DND-41 (cell line): ENCODE measurements at places on chromosomes 7 and 10.
A peak's percentile ranks its signal among the peaks of the same experiment; 100 is the strongest.

- no peaks in the 10 kb centered on the region for H3K4me1 ChIP-seq
- no peaks in the 10 kb centered on the region for H3K27me3 ChIP-seq
- no peak for DNase-seq
- no peak overlapping the region for H3K27ac ChIP-seq
- no peak overlapping the region for H3K4me3 ChIP-seq
- peaks cover 24% of the 10 kb centered on the region for H3K36me3 ChIP-seq
Measured at GRCh38 chr10:102550636-102551210, 47.0 kb downstream of the SUFU start.

DNA sequence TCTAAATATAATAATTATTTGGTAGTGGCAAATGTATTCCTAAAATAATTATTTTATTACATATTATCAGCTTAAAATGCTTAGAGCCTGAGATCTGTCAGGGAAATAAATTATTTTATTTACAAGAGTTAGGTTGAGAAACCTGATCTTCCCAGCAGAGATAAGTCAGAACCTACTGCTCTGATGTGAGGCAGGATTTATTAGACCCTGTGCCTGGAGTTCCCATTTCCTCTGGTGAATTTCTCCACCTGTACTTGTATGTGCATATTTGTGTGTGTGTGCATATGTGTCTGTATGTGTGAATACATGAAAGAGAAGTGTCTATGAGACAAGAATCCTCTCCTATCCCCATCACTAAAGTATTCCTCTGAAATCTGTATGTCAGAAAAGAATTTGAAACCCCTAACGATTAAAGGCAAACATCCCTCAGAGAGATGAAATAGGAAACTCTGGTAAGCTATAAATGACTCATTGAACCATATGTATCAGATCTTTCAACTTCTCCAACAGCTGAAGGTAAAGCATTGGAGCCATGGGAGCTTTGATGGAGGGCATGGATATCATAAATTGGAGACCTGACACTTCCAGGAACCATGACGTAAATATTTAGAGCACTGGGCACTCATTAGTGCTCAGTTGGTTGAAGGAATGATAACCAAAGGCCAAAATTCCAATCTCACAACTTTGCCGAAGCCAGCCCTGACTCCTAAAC, 190.9 kb downstream of the XPNPEP1 start:
- H3K36me3 ChIP-seq = no peaks in the 10 kb centered on the region
- no peak for DNase-seq
- no peaks in the 10 kb centered on the region for H3K4me1 ChIP-seq
- H3K27ac ChIP-seq = no peak overlapping the region
- H3K27me3 ChIP-seq = no peaks in the 10 kb centered on the region

DNA sequence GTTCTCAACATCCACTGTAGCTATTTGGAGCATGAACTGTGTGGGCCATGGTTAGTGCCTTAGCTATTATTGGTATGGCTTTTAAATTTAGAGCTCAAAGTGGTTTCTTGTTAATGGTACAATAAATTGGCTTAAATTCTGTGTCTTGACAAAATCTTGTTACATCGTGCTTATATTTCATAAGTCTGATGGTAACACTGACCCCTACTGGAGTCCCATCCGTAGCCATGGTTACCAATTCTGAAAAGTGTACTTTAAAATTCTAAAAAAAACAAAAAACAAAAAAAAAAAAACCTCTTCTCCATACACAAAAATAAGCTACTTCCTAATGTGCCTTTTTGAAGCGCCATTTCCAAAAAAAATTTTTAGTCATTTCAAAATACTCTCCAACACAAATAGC, 6.4 kb upstream of the RPP30 start:
- no peak for DNase-seq
- no peak overlapping the region for H3K27ac ChIP-seq
- no peaks in the 10 kb centered on the region for H3K4me1 ChIP-seq
- H3K36me3 ChIP-seq = no peaks in the 10 kb centered on the region
- H3K4me3 ChIP-seq = no peak overlapping the region

GRCh38 chr10:74705358-74705980, 120.9 kb upstream of the KAT6B start:
- H3K4me3 ChIP-seq = no peak overlapping the region
- H3K36me3 ChIP-seq = peaks cover 12% of the 10 kb centered on the region; the same call in 1 of the 2 replicates
- H3K4me1 ChIP-seq = no peaks in the 10 kb centered on the region

GRCh38 chr7:155161690-155162089, 91.6 kb downstream of the HTR5A start:
- no peak overlapping the region for H3K4me3 ChIP-seq
- DNase-seq = no peak
- no peaks in the 10 kb centered on the region for H3K4me1 ChIP-seq
- no peak overlapping the region for H3K27ac ChIP-seq
- no peaks in the 10 kb centered on the region for H3K36me3 ChIP-seq
- H3K27me3 ChIP-seq = no peaks in the 10 kb centered on the region

GRCh38 chr10:14022052-14022451, 308.7 kb downstream of the FRMD4A start:
- no peak overlapping the region for H3K27ac ChIP-seq
- DNase-seq = no peak
- H3K36me3 ChIP-seq = no peaks in the 10 kb centered on the region
- no peaks in the 10 kb centered on the region for H3K4me1 ChIP-seq

GRCh38 chr10:10392511-10392910, 625.2 kb upstream of the CELF2 start:
- no peaks in the 10 kb centered on the region for H3K36me3 ChIP-seq
- H3K27me3 ChIP-seq = peaks cover 12% of the 10 kb centered on the region
- H3K4me3 ChIP-seq = no peak overlapping the region
- H3K27ac ChIP-seq = no peak overlapping the region

DNA sequence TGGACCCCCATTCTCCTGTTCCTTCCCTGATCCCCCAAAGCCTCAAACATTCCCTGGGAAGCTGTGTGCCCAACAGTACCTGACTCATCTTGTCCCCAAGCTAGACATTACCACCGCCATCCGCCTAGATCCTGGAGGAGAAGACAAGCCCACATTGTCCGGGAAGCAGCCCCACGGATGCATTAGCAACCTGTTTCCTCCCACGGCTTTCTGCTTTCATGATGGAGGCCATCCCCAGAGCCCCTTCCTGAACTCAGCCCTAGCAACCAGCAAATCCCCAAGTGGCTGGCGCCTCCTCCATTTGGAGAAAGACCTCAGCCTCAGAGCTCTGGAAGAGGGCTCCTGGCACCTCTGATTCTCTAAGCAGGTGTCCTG, 2.3 kb upstream of the SLC29A3 start:
- H3K4me3 ChIP-seq = no peak overlapping the region
- H3K27me3 ChIP-seq = no peaks in the 10 kb centered on the region
- peak overlapping the region; percentile 64 for H3K27ac ChIP-seq
- DNase-seq = no peak
- peaks cover 57% of the 10 kb centered on the region for H3K4me1 ChIP-seq

GRCh38 chr10:118672766-118673715, 77.6 kb upstream of the PRLHR start:
- no peaks in the 10 kb centered on the region for H3K4me1 ChIP-seq
- H3K27me3 ChIP-seq = no peaks in the 10 kb centered on the region
- H3K36me3 ChIP-seq = peaks cover 8% of the 10 kb centered on the region; the same call in 1 of the 2 replicates
- DNase-seq = no peak
- H3K27ac ChIP-seq = no peak overlapping the region

DNA sequence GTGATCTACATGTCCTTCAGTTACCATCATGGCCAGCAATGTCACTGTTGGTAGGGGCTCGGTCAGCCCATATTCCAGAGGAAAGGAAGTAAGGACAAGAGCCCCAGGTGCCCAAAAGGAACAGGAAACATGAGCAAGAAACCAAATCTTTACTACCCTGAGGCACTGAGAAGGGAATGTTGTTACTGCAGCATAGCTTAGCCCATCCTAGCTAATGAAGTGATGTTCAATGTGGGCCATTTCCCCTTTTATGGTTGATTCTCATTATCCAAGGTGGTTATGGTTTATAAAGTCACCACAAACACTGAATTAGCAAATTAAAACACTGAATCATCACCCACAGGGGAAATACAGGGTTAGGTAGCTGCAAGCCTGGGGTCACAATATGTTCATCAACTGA, 88.4 kb upstream of the C10orf90 start:
- no peaks in the 10 kb centered on the region for H3K27me3 ChIP-seq
- no peak overlapping the region for H3K4me3 ChIP-seq
- no peak for DNase-seq
- no peak overlapping the region for H3K27ac ChIP-seq
- no peaks in the 10 kb centered on the region for H3K4me1 ChIP-seq

- H3K27me3 ChIP-seq = no peaks in the 10 kb centered on the region
- peaks cover 6% of the 10 kb centered on the region; the same call in 1 of the 2 replicates for H3K4me1 ChIP-seq
- no peak overlapping the region for H3K4me3 ChIP-seq
- H3K27ac ChIP-seq = no peak overlapping the region
- H3K36me3 ChIP-seq = no peaks in the 10 kb centered on the region
Measured at GRCh38 chr10:4765428-4765827, 60.6 kb upstream of the AKR1E2 start.

DNA sequence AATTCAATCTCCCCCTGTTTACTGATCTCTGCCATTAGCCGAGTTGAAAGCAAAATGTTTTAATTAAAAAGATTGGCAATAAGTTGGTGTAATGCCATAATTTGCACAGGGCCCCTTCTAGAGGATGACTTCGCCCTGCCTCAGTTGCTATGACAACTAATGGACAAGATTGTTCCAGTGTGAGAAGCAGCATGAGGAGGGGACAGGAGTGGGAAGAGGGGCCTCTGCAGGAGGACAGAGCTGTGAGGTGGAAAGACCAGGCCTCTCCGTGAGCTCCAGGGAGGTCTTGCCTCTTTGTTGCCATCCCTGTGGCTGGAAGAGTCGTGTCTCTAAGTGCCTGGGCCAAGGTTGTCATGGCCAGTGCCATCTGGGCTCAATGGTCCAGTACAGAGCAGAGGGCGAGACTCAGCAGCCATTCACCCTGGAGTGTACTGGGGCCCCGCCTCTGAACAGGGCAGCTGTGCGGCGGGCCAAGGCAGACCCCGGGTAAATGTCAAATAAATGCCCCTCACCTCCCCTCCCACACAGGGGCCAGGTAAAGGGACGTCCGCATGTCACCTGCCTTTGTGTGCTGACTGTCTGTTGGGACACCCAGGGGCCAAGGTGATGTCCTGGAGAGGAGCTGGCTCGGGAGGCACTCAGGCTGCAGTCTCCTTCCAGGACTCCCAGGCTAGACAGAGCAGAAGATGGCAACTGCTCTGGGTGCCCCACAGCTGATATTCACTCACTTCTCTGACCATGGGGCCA, 97.0 kb upstream of the RET start:
- no peak for DNase-seq
- H3K27me3 ChIP-seq = no peaks in the 10 kb centered on the region

DNA sequence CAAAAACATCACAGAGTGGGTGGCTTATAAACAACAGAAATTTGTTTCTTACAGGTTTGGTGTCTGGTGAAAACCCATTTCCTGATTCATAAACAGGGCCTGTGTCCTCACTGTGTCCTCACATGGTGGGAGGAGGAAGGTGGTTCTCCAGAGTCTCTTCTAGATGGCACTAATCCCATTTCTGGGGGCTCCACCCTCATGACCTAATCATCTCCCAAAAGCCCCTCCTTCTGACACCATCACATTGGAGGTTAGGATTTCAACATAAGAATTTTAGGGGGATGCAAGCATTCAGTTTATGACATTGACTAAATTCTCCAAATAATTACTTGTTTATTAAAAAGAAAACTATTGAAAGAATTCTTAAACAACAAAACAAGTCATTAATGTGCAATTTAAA, 116.0 kb downstream of the CHN2 start:
- no peaks in the 10 kb centered on the region for H3K36me3 ChIP-seq
- DNase-seq = no peak
- H3K27ac ChIP-seq = no peak overlapping the region
- H3K27me3 ChIP-seq = no peaks in the 10 kb centered on the region
- H3K4me1 ChIP-seq = no peaks in the 10 kb centered on the region

- no peak overlapping the region for H3K27ac ChIP-seq
- H3K4me3 ChIP-seq = no peak overlapping the region
- no peak for DNase-seq
Measured at GRCh38 chr7:37433166-37433565, 15.5 kb downstream of the ELMO1 start.

DNA sequence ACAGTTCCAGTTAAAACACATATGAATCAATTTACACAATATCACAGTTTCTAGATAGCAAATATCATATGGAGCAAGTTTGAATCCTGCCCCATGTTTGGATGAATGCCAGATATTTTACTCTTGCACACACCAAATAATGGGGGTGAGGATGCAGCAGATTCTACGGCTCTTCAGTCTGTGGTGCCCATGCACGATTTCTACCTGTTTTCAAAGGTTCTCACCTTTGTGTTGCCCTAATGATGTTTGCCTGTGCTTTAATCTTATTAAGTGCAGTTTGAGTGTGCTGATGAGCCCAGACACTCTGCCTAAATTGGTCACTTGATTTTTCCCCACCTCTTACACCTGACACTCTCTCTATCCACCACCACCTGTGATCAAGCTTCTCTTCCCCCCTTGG, 119.6 kb downstream of the NPY start:
- H3K4me1 ChIP-seq = no peaks in the 10 kb centered on the region

DNA sequence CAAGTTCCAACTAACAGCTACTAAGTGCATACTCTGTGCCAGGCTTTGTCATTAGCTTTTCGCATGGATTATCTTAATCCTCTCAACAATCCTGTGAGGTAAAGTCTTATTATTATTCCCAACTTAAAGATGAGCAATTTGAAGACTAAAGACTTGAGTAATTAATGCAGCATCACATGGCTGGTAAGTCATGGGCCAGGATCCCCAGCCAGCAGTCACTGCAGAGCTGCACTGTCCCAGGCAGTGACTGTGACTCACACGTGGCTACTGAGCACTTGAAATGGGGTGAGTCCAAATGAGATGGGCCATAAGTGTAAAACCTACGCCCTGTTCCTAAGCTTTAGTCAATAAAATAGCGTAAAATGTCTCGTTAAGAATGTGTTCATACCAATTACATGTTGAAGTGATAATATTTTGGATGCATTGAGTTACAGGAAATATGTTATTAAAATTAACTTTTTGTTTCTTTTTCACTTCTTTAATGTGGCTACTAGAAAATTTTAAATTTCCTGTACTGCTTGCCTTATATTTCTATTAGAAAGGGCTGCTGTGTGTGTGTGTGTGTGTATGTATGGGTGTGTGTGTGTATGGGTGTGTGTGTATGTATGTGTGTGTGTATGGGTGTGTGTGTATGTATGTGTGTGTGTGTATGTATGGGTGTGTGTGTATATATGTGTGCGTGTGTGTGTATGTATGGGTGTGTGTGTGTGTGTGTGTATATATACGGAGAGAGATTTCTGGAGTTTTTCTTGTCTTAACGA, 756.3 kb downstream of the AUTS2 start:
- H3K27me3 ChIP-seq = no peaks in the 10 kb centered on the region
- no peaks in the 10 kb centered on the region for H3K36me3 ChIP-seq
- peaks cover 13% of the 10 kb centered on the region for H3K4me1 ChIP-seq
- no peak overlapping the region for H3K4me3 ChIP-seq
- peak overlapping the region; percentile 18; the same call in 1 of the 2 replicates for H3K27ac ChIP-seq

GRCh38 chr10:10533437-10533836, 484.2 kb upstream of the CELF2 start:
- H3K27me3 ChIP-seq = no peaks in the 10 kb centered on the region
- no peak for DNase-seq
- H3K4me3 ChIP-seq = no peak overlapping the region
- H3K27ac ChIP-seq = no peak overlapping the region
- no peaks in the 10 kb centered on the region for H3K36me3 ChIP-seq
- no peaks in the 10 kb centered on the region for H3K4me1 ChIP-seq

- no peaks in the 10 kb centered on the region for H3K4me1 ChIP-seq
- H3K27ac ChIP-seq = no peak overlapping the region
- H3K27me3 ChIP-seq = no peaks in the 10 kb centered on the region
- H3K36me3 ChIP-seq = no peaks in the 10 kb centered on the region
- no peak overlapping the region for H3K4me3 ChIP-seq
Measured at GRCh38 chr7:111330235-111330523, 232.1 kb downstream of the IMMP2L start.

GRCh38 chr7:69883399-69883891, 285.2 kb downstream of the AUTS2 start:
- no peaks in the 10 kb centered on the region for H3K27me3 ChIP-seq
- H3K27ac ChIP-seq = no peak overlapping the region
- H3K36me3 ChIP-seq = no peaks in the 10 kb centered on the region
- H3K4me1 ChIP-seq = peaks cover 7% of the 10 kb centered on the region
- H3K4me3 ChIP-seq = no peak overlapping the region
- no peak for DNase-seq
